ENCODE measurements at places on chromosomes 2 and 18. TPM values are rescaled to one million over a fixed set of nuclear protein-coding genes. Genes with fewer than 3 reads are reported as not detected.

Gene RAB6C
- total RNA-seq, result not detected

Gene TOGARAM2
- 0.23 TPM for total RNA-seq

Gene RAB17
- total RNA-seq, result 0.21 TPM

Gene IL1RL2
- total RNA-seq, result not detected

Gene NPHP1
- 8.8 TPM for total RNA-seq
